ENCODE measurements at places on chromosomes 11 and 22.

- DNase-seq: no peak
Observed at GRCh38 chr22:39703928-39704639, 133.5 kb downstream of the CACNA1I start.

DNA sequence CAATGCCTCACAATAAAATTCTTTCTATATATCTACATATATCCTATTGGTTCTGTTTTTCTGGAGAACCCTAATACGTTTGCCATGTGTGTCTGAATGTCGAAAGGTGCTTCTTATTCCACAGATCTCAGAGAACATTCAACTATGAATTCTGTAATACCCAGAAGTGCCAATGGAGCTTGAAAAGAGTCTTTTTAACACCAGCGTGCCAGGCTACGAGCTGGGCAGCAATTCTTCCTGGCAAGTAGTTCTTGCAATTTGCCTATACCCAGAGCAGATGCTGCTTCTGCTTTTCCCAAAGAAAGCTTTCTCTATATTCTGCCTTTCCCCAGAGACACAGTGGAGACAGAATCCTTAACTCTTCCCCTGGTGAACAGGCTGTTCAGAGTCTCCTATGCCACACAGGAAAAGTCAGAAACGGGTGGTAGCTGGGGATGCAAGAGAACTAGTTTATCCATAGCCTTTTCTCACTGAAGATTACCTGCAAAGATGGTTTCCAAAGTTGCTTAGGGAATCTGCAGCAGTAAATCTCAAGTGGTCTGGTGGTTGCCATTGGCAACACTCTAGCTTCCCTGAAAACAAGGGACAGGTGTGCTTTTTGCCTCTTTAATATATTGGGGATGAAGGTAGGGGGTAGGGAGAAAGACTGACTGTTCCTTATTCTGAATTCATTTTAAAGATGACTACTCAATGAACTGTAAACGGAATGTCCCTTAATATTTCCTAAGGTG is 16.8 kb upstream of the PAFAH1B2 start:
- DNase-seq: no peak

- DNase-seq: no peak
Observed at GRCh38 chr11:27312110-27312509, 50.9 kb downstream of the CCDC34 start.

DNA sequence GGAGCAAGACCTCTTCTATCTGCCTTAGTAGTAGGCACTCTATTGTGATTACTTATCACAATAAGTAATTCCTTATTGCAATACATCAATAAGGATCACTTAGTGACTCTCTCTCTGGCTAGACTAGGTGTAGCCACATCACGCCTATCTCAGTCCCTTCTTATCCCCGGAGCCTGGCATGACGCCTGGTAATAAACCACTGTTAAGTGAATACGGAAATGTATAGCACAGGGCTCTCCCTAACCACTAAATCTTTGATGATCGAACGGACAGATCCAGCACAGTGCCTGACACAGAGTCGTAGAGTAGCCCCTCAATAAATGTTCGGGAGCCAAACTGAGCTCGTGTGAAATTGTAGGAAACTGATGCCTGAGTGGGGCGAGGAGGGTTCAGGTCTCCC is 143.3 kb downstream of the FBXO7 start:
- DNase-seq: no peak

DNA sequence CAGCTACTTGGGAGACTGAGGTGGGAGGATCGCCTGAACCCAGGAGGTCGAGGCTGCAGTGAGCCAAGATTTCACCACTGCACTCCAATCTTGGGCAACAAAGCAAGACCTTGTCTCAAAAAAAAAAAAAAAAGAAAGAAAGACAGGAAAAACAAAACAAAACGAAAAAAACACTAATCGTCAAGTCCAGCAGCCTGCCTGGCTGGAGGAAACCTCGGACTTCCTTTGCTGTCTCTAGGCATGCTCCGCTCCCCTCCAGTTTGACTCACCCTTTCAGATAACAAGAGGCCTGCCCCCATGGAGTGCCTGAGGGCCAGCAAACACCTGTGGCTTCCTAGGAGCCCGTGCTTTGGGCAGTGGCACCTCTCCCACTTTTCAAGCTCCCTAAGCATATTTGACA is 28.8 kb upstream of the CHKA start:
- DNase-seq: no peak

DNA sequence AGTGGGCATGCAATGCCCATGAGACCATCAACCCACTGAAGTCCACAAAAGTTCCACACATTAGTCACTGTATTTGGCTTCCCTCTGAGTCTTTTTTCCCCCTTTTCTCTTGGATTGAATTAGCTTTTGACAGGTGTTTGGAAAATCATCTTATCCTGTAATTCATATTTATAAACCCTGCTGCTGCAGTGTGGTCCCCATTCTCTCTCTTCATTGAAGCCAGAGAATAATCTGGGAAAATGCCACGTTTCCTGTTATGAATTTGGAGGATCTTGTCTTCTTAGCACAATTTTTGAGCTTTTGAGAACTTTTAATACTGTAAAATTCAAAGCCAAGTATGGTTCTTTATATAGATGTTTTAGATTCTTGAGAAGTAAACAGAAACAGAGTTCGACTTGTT is 84.8 kb downstream of the UVRAG start:
- no peak for DNase-seq

DNA sequence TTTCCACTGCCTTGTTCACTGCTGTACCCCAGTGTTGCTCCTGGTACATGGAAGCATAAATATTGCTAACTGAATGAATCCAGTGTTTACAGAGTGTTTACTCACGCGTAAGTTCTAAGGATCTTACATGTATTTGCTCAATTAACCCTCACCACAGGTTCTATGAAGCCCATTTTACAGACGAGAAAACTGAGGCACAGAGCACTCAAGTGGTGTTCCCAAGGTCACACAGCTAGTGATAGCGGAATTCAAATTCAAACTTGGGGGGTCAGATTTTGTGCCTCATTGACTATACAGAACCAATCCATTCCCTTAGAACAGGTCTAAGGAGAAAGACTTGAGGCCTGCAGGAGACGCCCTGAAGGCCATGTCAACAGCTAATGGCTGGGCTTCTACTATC is 72.3 kb downstream of the PLEKHA7 start:
- no peak for DNase-seq

GRCh38 chr11:100637706-100638105 is 49.4 kb upstream of the ARHGAP42 start:
- DNase-seq: no peak

GRCh38 chr11:94539420-94539819 is 4.3 kb upstream of the FUT4 start:
- DNase-seq: no peak

GRCh38 chr11:45247433-45247832 is 38.7 kb downstream of the SYT13 start:
- no peak for DNase-seq

DNA sequence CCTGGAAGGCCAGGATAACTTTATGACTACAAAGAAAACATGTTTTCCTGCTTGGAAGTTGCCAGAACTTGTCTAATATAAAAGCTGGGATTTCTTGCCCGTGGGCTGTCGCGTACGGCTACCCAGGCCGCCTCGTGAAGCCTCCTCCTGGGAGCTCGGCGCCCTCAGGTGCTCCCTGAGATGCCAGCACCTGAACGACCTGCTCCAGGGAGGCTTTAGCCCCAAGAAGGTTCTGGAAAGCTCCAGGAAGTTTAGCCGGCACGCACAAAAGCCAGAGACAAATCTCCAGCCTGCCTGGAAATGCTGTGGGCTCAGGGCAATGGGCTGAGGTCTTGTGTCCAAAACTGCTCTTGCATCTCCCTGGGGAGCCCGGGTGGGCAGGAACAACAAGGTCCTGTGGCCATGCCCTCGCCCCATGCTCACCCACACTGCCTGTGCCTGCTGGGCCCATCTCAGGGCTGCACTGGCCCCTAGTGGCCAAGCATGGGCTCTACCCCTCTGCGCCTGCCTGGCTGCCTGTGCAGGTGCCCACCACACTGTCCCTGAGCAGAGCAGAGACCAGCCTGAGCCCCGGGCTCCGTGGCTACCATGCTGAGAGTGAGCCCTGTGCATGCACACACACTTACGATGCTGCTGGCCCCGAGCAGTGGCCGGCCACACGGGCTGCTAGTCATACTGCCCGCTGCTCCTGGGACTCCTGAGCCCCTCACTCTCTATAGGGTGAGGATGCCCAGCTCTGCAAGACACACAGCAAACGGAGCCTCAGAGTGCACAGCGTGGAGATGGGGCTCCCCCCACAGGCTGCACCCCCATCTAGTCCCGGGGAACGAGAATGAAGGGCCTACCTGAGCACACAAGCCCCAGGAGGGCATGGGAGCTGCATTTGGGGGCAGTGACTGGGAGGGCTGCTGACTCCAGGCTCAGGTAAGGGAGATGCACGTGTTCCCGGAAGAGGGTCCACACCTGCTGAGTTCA is 4.9 kb upstream of the CELSR1 start:
- peak; percentile 17 for DNase-seq

- no peak for DNase-seq
Observed at GRCh38 chr11:60858731-60859464, 3.1 kb upstream of the PTGDR2 start.

GRCh38 chr11:28566339-28567089 is 458.3 kb downstream of the METTL15 start:
- DNase-seq: no peak

DNA sequence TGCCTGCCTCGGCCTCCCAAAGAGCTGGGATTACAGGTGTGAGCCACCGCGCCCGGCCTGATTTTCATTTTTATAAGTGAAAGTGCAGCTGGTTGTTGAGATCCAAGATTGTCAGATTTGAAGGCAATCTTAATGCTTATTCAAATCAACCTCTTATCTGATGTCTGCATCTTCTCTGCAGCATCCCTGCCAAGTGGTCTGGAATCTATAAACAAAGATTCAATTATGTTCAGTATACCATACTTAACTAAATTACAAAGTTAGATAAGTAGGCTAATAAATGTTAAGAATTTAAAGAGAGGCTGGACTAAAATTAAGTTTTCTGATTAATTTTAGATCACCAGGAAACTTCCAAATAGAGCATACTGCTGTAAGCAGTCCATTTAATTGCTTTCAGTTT is 53.8 kb downstream of the POLD3 start:
- no peak for DNase-seq

DNA sequence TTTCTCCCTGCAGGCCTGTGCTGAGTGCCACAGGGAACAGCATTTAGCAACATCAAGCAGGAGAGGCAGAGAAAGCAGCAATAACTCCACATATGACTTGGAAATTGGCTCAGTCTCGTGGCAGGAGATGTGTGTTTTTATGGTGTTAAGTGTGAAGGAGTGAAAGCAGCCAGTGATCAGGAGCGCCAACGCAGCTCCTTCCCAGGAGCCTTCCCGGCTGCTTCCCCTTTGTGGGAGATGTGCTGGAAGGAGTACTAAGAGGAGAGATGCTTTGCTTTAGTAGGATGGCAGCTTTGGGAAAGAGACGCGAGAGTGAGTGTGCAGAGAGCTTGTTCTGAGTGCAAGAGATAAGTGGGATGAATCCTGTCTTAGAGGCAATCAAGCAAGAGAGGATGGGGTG is 54.7 kb upstream of the KIRREL3 start:
- no peak for DNase-seq

Data from activated naive CD4-positive, alpha-beta T cell (primary cell).